ENCODE measurements at places on chromosomes 3 and 15. TPM values are rescaled to one million over a fixed set of nuclear protein-coding genes. Genes with fewer than 3 reads are reported as not detected.

The UBAP1L gene
- total RNA-seq: 1.2 TPM

The WDR5B gene
- 4.9 TPM for total RNA-seq

The ADGRG7 gene
- total RNA-seq: not detected

The ZIC1 gene
- not detected for total RNA-seq

DNA sequence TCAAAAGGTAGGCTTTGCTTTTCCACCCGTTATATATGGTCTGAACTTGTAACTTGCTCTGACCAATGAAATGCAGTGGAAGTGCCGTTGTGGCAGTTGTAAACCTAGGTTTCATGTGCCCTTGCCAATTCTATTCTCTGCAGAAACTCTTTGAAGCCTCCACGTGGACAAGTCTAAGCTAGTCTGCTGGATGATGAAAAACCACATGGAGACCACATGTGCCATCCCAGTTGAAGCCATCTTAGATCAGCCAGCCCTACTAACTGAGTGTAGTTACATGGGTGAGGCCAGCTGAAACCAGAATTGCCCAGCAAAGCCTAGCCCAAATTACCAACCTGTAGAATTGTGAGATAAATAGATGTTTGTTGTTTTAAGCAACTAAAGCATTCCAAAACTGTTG, 183.7 kb upstream of the KCNH8 start:
- no peak for DNase-seq

DNA sequence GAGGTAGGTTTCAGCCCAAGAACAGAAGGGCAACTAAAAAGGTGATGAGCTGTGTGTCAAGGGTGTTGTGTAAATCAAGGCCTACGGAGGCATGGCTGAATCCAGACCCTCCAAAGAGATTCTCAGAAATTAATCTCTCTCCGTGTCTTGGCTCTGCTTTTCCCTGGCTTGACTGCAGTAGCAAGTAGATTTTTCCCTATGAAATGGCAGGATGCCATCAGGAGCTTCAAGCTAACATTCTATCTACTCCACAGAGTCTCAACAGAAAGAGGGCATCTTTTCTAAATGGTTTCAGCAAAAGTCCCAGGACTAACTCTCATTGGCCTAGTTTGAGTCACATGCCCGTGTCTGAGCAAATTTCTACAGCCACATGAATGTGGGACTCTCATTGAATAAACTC, 58.3 kb downstream of the LSM3 start:
- no peak for DNase-seq

Data from kidney epithelial cell (primary cell).